ENCODE measurements at places on chromosomes 5 and 9. TPM values are rescaled to one million over a fixed set of nuclear protein-coding genes. Genes with fewer than 3 reads are reported as not detected.

Gene SH3GL2
- not detected for total RNA-seq

Gene ERBIN
- total RNA-seq, result 64.4 TPM

Gene HRH2
- 22.8 TPM for total RNA-seq

- H3K4me1 ChIP-seq, result peaks cover 27% of the 10 kb centered on the region
- H3K36me3 ChIP-seq, result no peaks in the 10 kb centered on the region
- H3K27ac ChIP-seq, result no peak overlapping the region
- no peaks in the 10 kb centered on the region for H3K27me3 ChIP-seq
- no peak for DNase-seq
Observed at GRCh38 chr5:67509402-67510186, 313.0 kb upstream of the CD180 start.

Gene TENT4A
- total RNA-seq, result 45.0 TPM

DNA sequence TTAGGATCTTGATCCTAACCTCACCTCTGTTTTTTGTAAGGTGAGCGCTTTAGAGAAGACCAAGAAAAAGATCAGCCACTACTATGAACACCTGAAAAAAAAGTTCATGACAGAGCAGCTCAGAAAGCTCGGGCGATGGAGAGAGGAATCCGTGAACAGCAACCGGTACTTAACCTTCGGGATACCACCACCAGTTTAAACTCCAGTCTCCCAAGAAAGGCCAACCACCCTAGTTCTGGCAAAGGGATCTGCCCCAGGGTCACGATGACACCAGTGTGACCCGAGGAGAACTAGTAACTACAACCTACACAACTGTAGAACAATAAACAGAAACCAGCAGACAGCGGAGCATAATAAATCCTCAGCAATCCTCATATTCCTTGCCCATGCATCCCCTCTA, 8.5 kb downstream of the C5orf52 start:
- no peak for DNase-seq
- no peaks in the 10 kb centered on the region for H3K36me3 ChIP-seq
- no peaks in the 10 kb centered on the region for H3K27me3 ChIP-seq
- H3K4me1 ChIP-seq, result no peaks in the 10 kb centered on the region

DNA sequence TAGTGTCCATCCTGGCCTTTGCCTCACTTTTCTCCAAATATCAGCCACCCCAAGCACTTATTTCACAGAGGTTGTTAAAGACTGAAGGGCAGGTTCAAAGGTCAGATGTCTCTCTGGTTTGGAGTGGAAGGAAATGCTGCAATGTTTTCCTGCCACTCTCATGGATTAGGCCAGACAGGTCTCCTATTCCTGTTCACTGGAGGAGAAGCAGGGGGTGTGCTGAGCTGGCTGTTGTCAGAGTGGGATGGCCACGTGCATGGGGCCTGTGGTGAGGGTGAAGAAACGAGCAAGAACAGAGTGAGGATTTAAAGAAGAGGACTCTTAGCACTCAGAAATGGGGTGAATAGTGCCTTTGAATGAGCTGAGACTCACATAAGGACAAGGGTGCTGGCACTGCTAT, 6.7 kb downstream of the TMEM8B start:
- H3K4me1 ChIP-seq, result peaks cover 11% of the 10 kb centered on the region
- no peaks in the 10 kb centered on the region for H3K27me3 ChIP-seq
- no peak overlapping the region for H3K27ac ChIP-seq
- no peaks in the 10 kb centered on the region for H3K36me3 ChIP-seq
- H3K4me3 ChIP-seq, result no peak overlapping the region

Gene ANKRD34B
- not detected for total RNA-seq

DNA sequence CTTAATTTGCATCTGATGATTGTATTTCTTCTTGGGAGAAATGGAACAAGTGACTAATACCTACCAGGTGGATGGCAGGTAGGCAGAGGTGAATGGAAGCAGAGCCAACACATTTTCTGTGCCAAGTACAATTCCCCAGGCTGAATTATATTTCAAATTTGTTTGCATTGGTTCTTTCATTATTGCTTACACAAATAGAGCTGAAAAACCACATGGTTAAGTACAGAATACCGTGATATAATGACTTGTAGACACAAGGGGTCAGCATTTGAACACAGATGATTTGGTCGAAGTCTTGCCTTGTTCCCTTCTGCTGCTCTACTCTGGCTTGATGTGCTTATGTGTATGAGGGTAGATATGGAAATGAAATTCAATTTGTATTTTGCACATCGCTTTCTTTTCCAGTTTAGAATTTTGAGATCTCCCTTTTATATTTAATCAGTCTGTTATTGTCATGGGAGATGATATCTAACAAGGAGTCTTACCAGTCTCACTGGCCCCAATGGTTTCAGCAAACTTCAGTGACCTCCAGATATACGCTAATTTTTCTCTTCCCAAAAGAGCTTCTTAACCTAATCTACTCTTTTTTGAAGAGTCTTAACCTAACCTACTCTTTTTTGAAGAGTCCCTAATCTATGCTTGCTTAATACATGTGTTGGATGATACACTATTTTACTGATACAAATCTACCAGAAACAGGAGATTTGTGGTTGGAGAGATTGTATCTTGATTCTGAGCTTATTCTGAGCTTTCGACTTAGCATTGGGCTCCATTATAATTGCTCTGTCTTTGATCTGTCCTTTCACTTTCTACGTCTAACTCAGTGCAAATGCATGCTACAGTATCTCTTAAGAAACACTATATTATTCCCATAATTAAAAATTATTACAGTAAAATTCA, 88.1 kb downstream of the PCSK1 start:
- peak overlapping the region; percentile 29 for H3K4me3 ChIP-seq
- DNase-seq, result peak; percentile 13
- no peaks in the 10 kb centered on the region for H3K36me3 ChIP-seq
- H3K27ac ChIP-seq, result no peak overlapping the region
- H3K27me3 ChIP-seq, result peaks cover 30% of the 10 kb centered on the region
- peaks cover 25% of the 10 kb centered on the region for H3K4me1 ChIP-seq

DNA sequence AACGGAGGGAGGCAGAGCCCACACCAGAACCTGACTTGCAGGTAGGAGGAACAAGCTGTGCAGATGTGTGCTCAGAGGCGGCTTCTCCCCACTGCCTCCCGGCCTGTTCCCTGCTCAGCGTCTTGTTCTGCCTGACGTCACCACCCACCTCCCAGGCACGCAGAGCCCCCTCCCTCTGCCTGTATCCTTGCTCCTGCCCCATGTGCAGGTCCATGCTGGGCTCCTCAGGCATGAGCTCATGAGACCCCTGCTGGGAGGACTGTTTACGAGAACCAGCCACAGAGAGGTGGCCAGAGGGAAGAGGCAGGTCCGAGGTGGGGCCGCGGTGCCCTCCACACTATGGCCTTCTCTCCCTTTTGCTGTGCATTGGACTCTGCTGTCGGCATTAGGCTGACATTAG, 45.5 kb downstream of the SLC6A3 start:
- H3K27me3 ChIP-seq, result peaks cover 11% of the 10 kb centered on the region
- no peak overlapping the region for H3K4me3 ChIP-seq
- DNase-seq, result no peak
- no peak overlapping the region for H3K27ac ChIP-seq
